Activated T-helper 1 cell treated with anti-CD3 and anti-CD28 coated beads, Interleukin-12 subunit alpha, Interleukin-12 subunit beta, Interleukin-2, Interleukin-4 antibody, amounts not matched to agents 30 ng/mL and 10 ng/mL and 1 ng/mL, durations not matched to agents 14 hours and 24 hours and 36 hours (primary cell): ENCODE measurements at places on chromosomes 1 and 21. TPM values are rescaled to one million over a fixed set of nuclear protein-coding genes. Genes with fewer than 3 reads are reported as not detected.

ITLN2 gene
- not detected in 2 replicates for total RNA-seq

- no peak overlapping the region for H3K4me3 ChIP-seq
- H3K27ac ChIP-seq = no peak overlapping the region
- peaks cover 12% of the 10 kb centered on the region for H3K27me3 ChIP-seq
- DNase-seq = no peak
- H3K36me3 ChIP-seq = no peaks in the 10 kb centered on the region
Measured at GRCh38 chr1:182122913-182123260, 61.4 kb upstream of the ZNF648 start.

GRCh38 chr1:169576241-169576934 lies 9.9 kb downstream of the F5 start:
- H3K36me3 ChIP-seq = peaks cover 36% of the 10 kb centered on the region
- DNase-seq = no peak
- no peak overlapping the region for H3K27ac ChIP-seq
- H3K4me1 ChIP-seq = peaks cover 11% of the 10 kb centered on the region
- H3K27me3 ChIP-seq = no peaks in the 10 kb centered on the region

DNA sequence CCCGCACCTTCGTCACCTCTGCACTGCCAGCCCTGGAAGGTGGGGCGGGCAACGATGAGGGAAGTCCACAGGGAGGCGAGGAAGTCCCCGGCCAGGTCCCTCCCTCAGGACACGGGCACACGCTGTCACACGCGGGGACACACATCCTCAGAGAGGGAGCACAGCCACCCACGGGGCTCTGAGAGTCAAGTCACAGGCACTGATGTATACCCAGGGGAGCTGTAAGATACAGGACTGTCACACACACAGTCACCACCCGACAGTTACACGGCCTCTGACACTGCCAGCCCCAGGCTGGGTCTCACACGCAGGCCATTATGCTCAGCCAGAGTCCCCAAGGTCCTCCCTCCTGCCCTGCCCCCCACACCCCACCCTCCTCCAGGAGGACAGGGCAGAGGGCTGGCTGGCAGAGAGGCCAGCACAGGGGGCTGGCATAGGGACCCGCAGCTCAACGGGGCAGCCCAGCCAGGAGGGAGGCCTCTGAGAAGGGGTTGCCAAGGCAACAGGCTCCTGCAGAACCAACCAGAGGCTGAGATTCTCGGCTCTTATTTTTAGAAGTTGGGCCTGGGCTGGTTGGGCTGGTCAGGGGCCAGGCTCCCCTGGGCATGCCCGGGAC lies 17.7 kb upstream of the ADGRB2 start:
- no peak overlapping the region for H3K4me3 ChIP-seq
- no peaks in the 10 kb centered on the region for H3K4me1 ChIP-seq
- no peaks in the 10 kb centered on the region for H3K36me3 ChIP-seq
- DNase-seq = no peak
- H3K27me3 ChIP-seq = peaks cover 8% of the 10 kb centered on the region

- peaks cover 12% of the 10 kb centered on the region for H3K27me3 ChIP-seq
- no peak overlapping the region for H3K27ac ChIP-seq
- H3K4me1 ChIP-seq = peaks cover 48% of the 10 kb centered on the region
- H3K36me3 ChIP-seq = peaks cover 9% of the 10 kb centered on the region
Measured at GRCh38 chr1:205298191-205298994, 23.2 kb downstream of the NUAK2 start.

GRCh38 chr21:16865632-16866031 lies 647.2 kb upstream of the CXADR start:
- H3K36me3 ChIP-seq = no peaks in the 10 kb centered on the region
- no peaks in the 10 kb centered on the region for H3K4me1 ChIP-seq
- H3K27ac ChIP-seq = no peak overlapping the region
- H3K4me3 ChIP-seq = no peak overlapping the region

GRCh38 chr1:177053648-177054047 lies 110.9 kb downstream of the ASTN1 start:
- H3K27me3 ChIP-seq = no peaks in the 10 kb centered on the region
- H3K4me3 ChIP-seq = no peak overlapping the region
- no peak overlapping the region for H3K27ac ChIP-seq

RGS4 gene
- not detected in 2 replicates for total RNA-seq

DNTTIP2 gene
- total RNA-seq = 80.3 and 90.8 TPM in 2 replicates

- no peak overlapping the region for H3K27ac ChIP-seq
- peaks cover 5% of the 10 kb centered on the region for H3K27me3 ChIP-seq
- no peak for DNase-seq
- H3K4me3 ChIP-seq = no peak overlapping the region
- peaks cover 2% of the 10 kb centered on the region for H3K36me3 ChIP-seq
Measured at GRCh38 chr1:27621051-27621920, 13.7 kb downstream of the FGR start.

GRCh38 chr1:41558761-41559171 lies 74.3 kb upstream of the EDN2 start:
- no peak overlapping the region for H3K4me3 ChIP-seq
- peaks cover 5% of the 10 kb centered on the region for H3K4me1 ChIP-seq
- no peak overlapping the region for H3K27ac ChIP-seq
- no peaks in the 10 kb centered on the region for H3K27me3 ChIP-seq

GRCh38 chr1:210129092-210129491 lies 103.5 kb upstream of the SERTAD4 start:
- no peaks in the 10 kb centered on the region for H3K4me1 ChIP-seq
- H3K4me3 ChIP-seq = no peak overlapping the region
- DNase-seq = no peak
- no peak overlapping the region for H3K27ac ChIP-seq
- H3K36me3 ChIP-seq = no peaks in the 10 kb centered on the region
- H3K27me3 ChIP-seq = no peaks in the 10 kb centered on the region

- no peak overlapping the region for H3K4me3 ChIP-seq
- H3K4me1 ChIP-seq = no peaks in the 10 kb centered on the region
- H3K27ac ChIP-seq = no peak overlapping the region
- DNase-seq = no peak
Measured at GRCh38 chr1:110579460-110579859, 26.7 kb downstream of the KCNA2 start.

- H3K4me1 ChIP-seq = no peaks in the 10 kb centered on the region
- H3K27ac ChIP-seq = no peak overlapping the region
- DNase-seq = no peak
- no peaks in the 10 kb centered on the region for H3K27me3 ChIP-seq
Measured at GRCh38 chr1:247913786-247914185, 6.3 kb upstream of the OR2T8 start.

DNA sequence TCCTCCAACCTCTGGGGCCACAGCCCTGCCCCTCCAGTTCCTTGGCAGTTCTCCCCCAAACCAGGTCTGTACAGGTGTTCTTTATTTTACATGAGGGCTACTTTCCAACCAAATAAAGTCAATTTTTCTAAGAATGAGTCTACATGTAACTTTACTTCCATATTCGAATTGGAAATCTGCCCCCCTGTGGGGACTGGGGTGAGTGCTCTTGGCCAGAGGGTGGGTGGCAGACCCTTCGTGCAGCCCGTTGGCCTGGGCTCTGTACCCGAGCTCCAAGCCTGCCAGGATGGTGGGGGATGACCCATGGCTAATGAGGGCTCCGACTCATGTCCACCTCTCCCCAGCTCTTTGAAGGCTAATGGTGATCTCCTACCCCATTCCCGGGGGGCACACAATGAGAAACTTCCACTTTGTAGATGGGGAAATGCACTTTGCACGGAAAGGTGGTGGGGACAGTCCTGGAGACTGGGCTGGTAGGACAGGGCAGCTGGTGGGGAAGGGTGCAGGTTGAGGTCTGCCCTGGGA lies 589 bp upstream of the CATSPER4 start:
- H3K27ac ChIP-seq = no peak overlapping the region
- H3K4me3 ChIP-seq = no peak overlapping the region
- H3K36me3 ChIP-seq = peaks cover 2% of the 10 kb centered on the region
- peaks cover 26% of the 10 kb centered on the region for H3K4me1 ChIP-seq

DNA sequence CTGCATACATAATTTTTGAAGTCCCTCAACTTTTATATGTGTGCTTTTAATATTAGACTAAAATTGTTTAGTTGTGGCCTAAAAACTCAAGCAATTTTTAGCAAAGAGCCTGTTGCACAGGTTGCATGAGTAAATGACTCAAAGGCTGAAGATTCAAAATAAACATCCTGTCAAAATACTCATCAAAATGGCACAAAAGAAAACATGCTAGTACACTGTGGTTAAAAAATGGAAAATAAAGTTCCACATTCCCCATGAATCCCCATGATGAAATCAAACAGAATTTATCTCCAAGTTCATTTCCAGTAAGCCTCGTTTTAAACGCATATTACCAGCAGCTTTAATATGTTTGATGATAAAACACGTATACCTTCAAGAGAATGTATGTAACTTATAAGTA lies 230.1 kb upstream of the MAP1LC3C start:
- no peaks in the 10 kb centered on the region for H3K4me1 ChIP-seq
- no peaks in the 10 kb centered on the region for H3K27me3 ChIP-seq
- no peak overlapping the region for H3K27ac ChIP-seq
- no peak overlapping the region for H3K4me3 ChIP-seq

PSMG1 gene
- total RNA-seq = 102 and 103 TPM in 2 replicates

- DNase-seq = no peak
- H3K27ac ChIP-seq = no peak overlapping the region
- no peaks in the 10 kb centered on the region for H3K27me3 ChIP-seq
- H3K36me3 ChIP-seq = no peaks in the 10 kb centered on the region
Measured at GRCh38 chr1:105073660-105074059, 1324.0 kb downstream of the AMY1C start.

SPATA1 gene
- 1.2 and 1.3 TPM in 2 replicates for total RNA-seq

GRCh38 chr1:198756470-198756869 lies 117.6 kb downstream of the PTPRC start:
- H3K4me1 ChIP-seq = peaks cover 6% of the 10 kb centered on the region
- DNase-seq = no peak
- no peaks in the 10 kb centered on the region for H3K27me3 ChIP-seq
- H3K4me3 ChIP-seq = no peak overlapping the region
- peaks cover 44% of the 10 kb centered on the region for H3K36me3 ChIP-seq
- H3K27ac ChIP-seq = no peak overlapping the region

DNALI1 gene
- total RNA-seq = not detected in 2 replicates

GRCh38 chr1:89847191-89847729 lies 26.4 kb downstream of the LRRC8D start:
- H3K4me1 ChIP-seq = peaks cover 74% of the 10 kb centered on the region
- H3K36me3 ChIP-seq = peaks cover 28% of the 10 kb centered on the region
- no peaks in the 10 kb centered on the region for H3K27me3 ChIP-seq
- no peak for DNase-seq
- peak overlapping the region; percentile 45 for H3K4me3 ChIP-seq

FAM177B gene
- 0.49 TPM in 1 of 2 replicates, not detected in the other for total RNA-seq

GRCh38 chr1:211627259-211627658 lies 48.2 kb downstream of the NEK2 start:
- no peaks in the 10 kb centered on the region for H3K36me3 ChIP-seq
- no peak overlapping the region for H3K4me3 ChIP-seq

CGN gene
- 0.17 and 0.91 TPM in 2 replicates for total RNA-seq

DNA sequence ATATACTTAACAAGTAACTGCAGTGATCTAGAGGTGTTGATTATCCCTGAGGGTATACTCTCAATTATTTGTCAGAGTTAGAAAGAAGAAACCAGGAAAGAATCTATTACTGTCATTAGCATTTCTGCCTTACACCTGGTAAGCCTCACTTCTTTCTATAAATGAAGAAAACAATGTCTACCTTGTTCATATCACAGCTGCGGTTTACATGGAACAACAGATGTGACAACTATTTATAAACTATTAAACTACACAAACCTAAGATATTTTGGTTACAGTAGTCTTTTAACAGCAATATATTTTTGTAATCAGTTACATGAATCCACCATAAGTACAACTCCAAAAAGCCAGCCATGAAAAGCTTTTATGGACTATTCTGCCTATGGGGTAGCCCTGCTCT lies 40.7 kb downstream of the GON4L start:
- peaks cover 35% of the 10 kb centered on the region for H3K36me3 ChIP-seq
- H3K27me3 ChIP-seq = no peaks in the 10 kb centered on the region
- no peak overlapping the region for H3K27ac ChIP-seq
- no peak overlapping the region for H3K4me3 ChIP-seq
- DNase-seq = no peak

- H3K4me1 ChIP-seq = peaks cover 6% of the 10 kb centered on the region
- peaks cover 3% of the 10 kb centered on the region for H3K36me3 ChIP-seq
- no peak overlapping the region for H3K27ac ChIP-seq
- no peak for DNase-seq
- H3K27me3 ChIP-seq = peaks cover 4% of the 10 kb centered on the region
Measured at GRCh38 chr1:200182701-200183100, 155.2 kb downstream of the NR5A2 start.

DNA sequence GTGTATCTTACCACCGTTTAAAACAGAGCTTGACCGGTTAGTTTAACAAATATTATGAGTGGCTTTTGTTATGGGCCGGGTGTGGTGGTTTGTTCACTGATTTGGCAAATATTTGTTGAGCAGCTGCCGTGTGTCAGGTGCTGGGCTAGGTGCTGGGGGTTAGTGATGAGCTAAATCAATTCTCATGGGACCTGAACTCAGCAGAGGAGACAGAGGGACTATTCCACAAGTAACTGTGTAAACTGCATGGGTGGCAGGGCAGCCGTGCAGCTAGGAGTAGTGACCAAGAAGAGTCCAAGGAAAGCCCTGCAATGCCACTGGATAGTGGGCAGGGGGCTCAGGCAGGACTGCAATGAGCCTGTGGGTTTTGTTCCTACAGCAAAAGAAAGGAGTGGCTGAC lies 11.2 kb upstream of the C2CD2 start:
- no peaks in the 10 kb centered on the region for H3K4me1 ChIP-seq
- H3K4me3 ChIP-seq = no peak overlapping the region
- no peak for DNase-seq
- peaks cover 16% of the 10 kb centered on the region for H3K27me3 ChIP-seq

NPPA gene
- not detected in 2 replicates for total RNA-seq

GRCh38 chr1:157490467-157491165 lies 61.7 kb downstream of the FCRL5 start:
- no peak overlapping the region for H3K4me3 ChIP-seq
- H3K36me3 ChIP-seq = no peaks in the 10 kb centered on the region
- H3K27ac ChIP-seq = no peak overlapping the region
- peak; percentile 31 for DNase-seq
- H3K27me3 ChIP-seq = peaks cover 7% of the 10 kb centered on the region
- H3K4me1 ChIP-seq = no peaks in the 10 kb centered on the region

GRCh38 chr21:38289705-38290485 lies 33.1 kb downstream of the KCNJ15 start:
- H3K27me3 ChIP-seq = no peaks in the 10 kb centered on the region
- no peak overlapping the region for H3K27ac ChIP-seq
- no peaks in the 10 kb centered on the region for H3K36me3 ChIP-seq
- H3K4me1 ChIP-seq = no peaks in the 10 kb centered on the region
